Large intestine (tissue), 12 donors: ENCODE measurements at places on chromosomes 5 and 9.

DNA sequence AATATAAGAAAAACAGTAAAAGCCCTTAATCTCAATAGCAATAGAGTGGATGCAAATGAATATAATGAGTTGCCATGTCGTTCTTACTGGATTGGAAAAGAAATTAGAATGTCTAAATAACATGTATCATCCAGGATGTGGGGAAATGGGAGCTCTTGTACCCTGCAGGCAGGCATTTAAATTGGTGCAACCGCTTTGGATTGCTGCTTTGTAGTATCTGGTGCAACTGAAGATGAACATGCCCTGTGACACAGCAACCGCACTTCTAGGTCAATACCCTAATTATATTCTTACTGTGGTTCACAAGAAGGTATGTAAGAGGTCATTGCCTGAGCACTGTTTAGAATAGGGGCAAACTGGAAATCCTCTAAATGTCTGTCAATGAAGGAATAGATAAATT lies 18.9 kb downstream of the MRPS30 start:
- DNase-seq = no peak

GRCh38 chr5:180464603-180464970 lies 29.6 kb upstream of the CNOT6 start:
- no peak for DNase-seq

DNA sequence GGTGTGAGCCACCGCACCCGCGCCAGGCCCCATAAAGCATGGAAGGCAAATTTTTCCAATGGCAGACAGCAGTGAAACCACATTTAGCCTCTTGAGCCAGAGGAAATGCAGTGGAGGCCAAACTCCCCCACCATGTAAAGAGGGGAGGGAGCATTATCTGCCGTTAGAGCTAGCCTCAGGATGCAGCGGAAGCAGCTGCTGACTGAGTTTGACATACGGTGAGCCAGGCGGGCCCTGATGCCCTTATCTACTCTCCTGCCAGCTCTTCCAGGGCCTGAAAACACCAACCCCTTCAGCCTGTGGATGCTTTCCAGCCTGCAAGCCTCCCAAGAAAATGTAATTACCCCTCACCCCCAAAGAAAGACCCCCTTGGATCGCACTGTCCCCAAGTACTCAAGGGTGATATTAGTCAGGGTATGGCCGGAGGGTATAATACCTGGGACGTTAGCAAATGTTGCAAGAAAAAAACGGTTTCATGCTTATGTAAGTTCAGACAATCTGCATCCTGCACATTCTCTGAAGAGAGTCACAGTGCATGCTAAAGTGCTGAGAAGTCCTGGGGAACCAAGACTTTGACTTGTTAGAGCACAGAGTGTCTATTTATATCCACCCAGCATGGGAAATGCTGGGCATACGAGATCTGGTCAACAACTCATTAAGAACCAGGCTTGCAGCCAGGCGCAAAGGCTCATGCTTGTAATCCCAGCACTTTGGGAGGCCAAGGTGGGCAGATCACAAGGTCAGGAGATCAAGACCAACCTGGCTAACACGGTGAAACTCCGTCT lies 11.3 kb upstream of the GGTA1 start:
- no peak for DNase-seq

GRCh38 chr5:171606414-171607024 lies 179.1 kb upstream of the SMIM23 start:
- DNase-seq = no peak

GRCh38 chr9:130756037-130756436 lies 62.5 kb downstream of the EXOSC2 start:
- no peak for DNase-seq

DNA sequence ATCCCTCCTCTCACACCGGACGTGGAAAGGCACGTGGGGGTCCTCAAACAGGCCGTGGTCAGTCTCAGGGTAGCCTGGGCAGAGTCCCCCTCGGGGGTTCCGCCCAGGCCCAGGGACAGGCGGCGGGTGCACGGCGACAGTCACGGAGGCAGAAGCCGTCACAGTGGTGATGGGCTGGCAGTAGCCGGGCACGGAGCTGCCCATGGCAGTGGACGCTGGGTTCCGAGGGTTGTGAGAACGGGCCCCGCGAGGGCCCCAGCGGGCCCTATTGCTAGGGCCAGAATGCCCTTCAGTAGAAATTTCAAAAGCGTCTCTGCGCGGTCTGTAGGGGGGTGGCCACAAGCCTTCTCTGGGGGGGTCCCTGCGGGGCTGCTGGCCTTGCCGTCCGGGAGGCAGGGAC lies 69.8 kb downstream of the PTCH1 start:
- DNase-seq = no peak

DNA sequence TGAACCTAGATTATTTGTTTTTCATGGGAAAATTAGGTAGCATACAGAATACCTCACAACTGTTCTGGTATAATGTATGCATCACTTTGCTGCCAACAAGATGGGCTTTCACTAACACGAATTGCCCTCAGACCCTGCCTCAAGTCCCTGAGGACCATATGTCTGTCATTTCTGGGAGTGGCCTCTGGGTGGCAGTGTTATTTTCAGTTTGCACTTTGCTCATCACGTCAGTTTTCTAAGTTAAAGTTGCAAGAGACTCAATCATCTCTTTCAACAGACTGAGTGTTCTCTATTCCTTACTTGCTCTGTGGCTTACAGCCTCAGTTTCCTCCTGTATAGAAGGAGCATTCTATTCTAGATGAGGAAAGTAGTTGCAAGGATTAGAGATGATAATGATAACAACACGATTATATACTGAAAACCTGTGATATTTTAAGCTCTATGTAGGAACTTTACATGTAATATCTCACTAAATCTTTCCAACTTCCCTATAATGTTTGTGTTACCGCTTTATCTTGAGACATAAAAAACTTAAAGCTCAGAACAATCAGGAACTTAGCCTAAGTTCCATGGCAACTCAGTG lies 55.7 kb downstream of the TSSK1B start:
- peak; percentile 29 for DNase-seq

GRCh38 chr9:100884518-100884917 lies 144.0 kb upstream of the PLPPR1 start:
- DNase-seq = no peak
